Progenitor cell of endocrine pancreas (in vitro differentiated cells): ENCODE measurements at places on chromosomes 3 and 15. TPM values are rescaled to one million over a fixed set of nuclear protein-coding genes. Genes with fewer than 3 reads are reported as not detected.

DNA sequence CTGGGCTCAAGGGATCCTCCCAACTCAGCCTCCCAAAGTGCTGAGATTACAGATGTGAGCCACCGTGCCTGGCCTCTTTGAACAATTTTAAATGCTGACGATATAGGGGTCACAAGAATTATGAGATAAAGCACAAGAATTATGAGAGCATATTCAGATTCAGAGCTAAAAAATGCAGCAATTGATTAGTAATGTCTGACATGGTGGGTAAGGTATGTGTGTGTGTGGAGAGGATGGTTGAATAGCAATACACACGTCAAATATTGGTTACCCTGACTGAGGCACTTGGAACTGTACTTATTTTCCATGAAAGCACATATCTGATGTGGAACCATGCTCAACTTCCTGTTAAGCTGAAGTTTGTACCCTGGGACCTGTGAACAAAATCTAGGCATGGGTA, 115.6 kb downstream of the EOMES start:
- no peak overlapping the region for H3K4me3 ChIP-seq
- DNase-seq: no peak
- H3K27me3 ChIP-seq: no peaks in the 10 kb centered on the region
- peaks cover 4% of the 10 kb centered on the region for H3K36me3 ChIP-seq
- H3K4me1 ChIP-seq: no peaks in the 10 kb centered on the region

- no peak overlapping the region for H3K4me3 ChIP-seq
- H3K36me3 ChIP-seq: no peaks in the 10 kb centered on the region
- H3K27me3 ChIP-seq: peaks cover 25% of the 10 kb centered on the region
- no peak for DNase-seq
Observed at GRCh38 chr3:122234117-122234516, 50.6 kb downstream of the CASR start.

GRCh38 chr15:67833710-67834511, 5.9 kb downstream of the RNU6-1 start:
- no peaks in the 10 kb centered on the region for H3K36me3 ChIP-seq
- peak overlapping the region; percentile 69 for H3K4me3 ChIP-seq
- H3K4me1 ChIP-seq: peaks cover 19% of the 10 kb centered on the region
- no peak overlapping the region for H3K27ac ChIP-seq

DNA sequence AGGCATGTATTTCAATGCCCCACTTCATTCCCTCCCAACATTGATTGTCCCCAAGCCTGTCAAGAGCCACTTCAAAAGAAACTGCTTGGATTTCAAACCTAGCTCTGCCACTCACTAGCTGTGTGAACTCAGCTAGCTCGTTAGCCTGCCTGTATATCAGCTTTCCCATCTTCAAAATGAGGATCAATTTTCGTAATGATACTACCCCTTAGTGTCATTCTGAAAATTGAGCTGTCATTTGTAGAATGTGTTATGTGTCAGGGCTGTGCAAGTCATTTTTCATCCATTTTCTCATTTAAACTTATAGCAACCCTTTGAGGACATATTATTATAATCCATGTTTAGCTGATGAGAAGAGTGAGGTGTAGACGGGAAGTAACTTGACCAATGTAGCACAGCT, 88.6 kb downstream of the TRIM42 start:
- H3K36me3 ChIP-seq: no peaks in the 10 kb centered on the region
- H3K4me3 ChIP-seq: no peak overlapping the region
- H3K4me1 ChIP-seq: no peaks in the 10 kb centered on the region
- no peaks in the 10 kb centered on the region for H3K27me3 ChIP-seq
- no peak overlapping the region for H3K27ac ChIP-seq
- no peak for DNase-seq

MASP1 gene
- total RNA-seq: 0.60 and 1.6 TPM in 2 replicates

ADIPOQ gene
- total RNA-seq: not detected in 2 replicates
